ENCODE measurements at places on chromosomes 3 and 15. TPM values are rescaled to one million over a fixed set of nuclear protein-coding genes. Genes with fewer than 3 reads are reported as not detected.

The EPHA6 gene
- total RNA-seq, result 6.0 TPM

DNA sequence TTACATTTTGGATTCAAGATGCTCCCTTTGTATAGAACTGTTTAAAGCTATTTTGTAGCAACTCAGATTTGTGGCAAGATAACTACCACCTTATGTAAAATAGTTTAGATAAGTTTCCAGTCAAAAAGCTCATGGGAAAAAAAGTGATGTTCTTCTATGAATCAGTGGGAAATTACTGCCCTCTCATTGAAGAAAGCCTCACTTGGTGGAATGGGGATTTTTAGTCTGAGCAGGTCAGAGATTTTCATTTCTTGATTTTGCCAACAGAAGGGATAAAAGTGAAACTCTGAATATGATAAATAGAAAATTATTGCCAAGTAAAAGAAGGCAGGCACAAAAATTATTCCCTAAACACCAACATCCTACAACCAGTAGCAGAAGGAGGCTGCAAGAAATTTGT is 25.8 kb upstream of the CSTA start:
- no peak for DNase-seq

GRCh38 chr15:59492389-59493377 is 54.7 kb downstream of the FAM81A start:
- no peak for DNase-seq

- no peak for DNase-seq
These were observed 18.9 kb upstream of the LRRK1 start for GRCh38 chr15:100900136-100900794.

DNA sequence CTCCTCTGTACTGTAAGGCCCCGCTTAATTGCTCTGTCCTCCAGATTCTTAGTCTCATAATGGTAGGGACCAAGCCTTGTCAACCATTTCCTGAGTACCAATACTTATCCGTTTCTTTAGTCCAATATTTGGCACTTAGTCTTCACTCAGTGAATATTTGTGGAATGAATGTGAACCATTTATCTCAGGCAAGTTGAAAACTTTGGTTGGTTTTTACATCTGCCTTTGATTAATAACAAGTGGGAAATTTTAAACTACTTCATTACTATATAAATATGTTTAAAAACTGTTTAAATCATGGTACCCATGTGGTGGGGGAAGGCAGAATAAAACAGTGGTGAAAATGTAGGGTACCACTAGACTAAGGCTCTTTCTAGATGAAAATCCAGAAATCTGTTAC is 15.2 kb downstream of the CA12 start:
- DNase-seq, result no peak

GRCh38 chr15:58537033-58537432 is 105.2 kb downstream of the LIPC start:
- no peak for DNase-seq

DNA sequence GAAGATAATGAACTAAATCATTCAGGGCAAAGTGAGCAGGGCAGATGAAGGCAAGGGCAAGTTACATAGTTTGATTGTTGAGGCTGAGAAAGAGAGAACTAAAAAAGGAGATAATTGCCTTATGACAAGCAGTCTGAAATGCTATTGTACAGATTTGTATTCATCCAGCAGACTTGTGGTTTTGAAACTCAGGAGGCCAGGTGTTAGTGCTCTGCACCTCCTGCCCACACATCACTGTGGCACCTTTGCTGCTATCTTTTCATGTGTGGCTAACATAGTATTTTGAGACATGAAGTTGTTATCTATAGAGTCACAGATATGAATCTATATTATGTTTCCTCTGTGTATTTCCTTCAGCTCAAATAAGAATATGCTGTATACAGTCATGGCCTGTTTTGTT is 24.3 kb upstream of the SUCLG2 start:
- DNase-seq, result no peak

DNA sequence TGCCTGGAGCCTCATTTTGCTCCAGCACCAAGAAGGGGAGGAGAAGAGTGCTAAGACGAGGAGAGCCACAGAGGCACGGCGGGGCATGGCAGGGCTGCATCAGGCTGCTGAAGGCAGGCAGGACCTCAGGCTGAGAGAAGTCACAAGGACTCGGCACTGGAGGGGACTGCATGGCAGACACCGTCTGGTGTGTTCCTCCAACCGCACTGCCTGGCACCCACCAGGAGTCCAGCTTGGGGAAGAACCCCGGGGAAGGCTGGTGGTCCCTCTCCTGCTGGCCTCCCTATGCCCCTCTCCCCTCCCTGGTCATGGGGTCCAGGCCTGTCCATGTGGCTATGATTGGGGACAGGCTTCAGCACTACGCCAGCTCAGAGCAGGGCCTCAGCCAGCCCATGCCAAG is 153.2 kb upstream of the MEF2A start:
- DNase-seq, result peak; percentile 55

DNA sequence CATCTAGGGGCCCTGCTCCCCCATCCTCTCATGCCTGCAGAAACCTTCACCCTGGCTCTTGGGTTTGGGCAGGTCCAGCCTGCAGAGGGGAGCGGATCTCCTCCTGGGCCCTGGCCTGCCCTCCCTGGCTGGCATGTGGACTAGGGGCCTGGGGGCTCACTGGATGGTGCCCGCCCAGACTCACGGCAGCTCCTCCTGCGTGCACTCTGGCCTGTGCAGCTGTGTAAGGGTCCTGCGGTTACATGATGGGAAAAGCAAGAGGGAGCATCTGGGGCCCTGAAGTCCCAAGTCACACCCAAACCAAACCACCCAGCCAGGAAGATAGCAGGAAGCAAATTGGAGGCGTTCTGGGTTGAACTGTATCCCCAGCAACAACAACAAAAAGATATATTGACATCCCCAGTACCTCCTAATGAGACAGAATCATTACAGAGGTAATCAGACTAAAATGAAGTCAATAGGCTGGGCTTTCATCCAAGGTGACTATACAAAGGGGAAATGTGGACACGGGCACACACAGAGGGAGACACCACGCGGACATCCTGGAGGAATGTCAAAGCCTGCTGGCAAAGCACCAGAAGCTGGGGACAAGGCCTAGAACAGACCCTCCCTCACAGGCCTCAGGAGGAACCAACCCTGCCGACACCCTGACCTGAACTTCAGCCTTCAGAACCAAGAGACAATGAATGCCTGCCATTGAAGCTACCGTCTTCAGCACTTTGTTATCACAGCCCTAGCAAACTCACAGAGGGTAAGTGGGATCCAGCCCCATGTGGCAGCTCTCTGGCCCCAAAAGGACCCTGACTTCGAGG is 10.4 kb upstream of the CLK3 start:
- DNase-seq, result no peak

DNA sequence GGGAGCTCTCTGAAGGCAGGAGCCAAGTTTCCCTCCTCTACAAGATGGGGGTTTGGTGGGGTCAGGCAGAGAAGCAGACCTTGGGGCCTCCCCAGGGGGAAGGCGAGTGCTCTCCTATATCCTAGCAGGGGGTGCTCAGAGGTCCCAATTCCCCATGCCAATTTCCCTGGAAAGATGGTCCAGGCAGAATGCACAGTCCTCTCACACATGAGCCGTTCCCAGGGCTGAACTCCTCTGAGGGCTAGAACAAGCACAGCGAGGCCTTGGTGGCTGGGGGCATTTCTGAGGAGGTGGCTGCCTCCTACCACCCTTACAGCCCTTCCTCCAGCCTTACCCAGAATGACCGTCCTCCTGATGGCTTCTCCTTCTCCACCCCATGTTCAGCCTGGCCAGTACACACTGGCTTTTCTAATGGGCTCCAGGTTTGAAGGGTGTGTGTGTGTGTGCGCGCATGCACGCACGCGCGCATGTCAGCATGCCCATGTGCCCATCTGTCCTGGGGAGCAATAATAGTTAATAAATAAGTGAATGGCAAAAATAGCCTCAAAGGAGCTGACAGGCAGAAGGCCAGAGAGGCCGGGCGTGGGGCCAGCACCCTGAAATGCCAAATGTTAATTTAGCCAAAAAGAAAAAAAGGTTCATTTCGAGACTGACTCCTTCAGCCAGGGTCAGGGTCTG is 24.4 kb downstream of the ADCY5 start:
- no peak for DNase-seq

DNA sequence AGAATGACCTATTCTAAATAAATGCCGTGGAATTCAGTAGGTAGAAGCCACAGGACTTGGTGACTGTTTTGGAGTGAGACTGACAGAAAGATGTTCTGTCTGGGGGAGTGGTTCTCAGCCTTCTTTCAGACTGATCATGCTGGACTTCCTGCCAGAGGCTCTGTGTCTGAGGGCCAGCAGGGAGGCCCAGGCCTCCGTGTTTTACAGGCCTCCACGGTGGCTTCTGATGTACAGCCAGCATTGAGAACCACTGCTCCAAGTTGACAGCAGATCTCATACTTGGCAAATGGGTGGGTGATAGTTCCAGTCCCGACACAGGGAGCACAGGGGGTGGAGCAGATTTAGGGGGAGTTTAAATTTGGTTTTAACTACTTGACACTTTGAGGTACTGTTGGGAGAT is 6.7 kb upstream of the PIGZ start:
- DNase-seq, result no peak

DNA sequence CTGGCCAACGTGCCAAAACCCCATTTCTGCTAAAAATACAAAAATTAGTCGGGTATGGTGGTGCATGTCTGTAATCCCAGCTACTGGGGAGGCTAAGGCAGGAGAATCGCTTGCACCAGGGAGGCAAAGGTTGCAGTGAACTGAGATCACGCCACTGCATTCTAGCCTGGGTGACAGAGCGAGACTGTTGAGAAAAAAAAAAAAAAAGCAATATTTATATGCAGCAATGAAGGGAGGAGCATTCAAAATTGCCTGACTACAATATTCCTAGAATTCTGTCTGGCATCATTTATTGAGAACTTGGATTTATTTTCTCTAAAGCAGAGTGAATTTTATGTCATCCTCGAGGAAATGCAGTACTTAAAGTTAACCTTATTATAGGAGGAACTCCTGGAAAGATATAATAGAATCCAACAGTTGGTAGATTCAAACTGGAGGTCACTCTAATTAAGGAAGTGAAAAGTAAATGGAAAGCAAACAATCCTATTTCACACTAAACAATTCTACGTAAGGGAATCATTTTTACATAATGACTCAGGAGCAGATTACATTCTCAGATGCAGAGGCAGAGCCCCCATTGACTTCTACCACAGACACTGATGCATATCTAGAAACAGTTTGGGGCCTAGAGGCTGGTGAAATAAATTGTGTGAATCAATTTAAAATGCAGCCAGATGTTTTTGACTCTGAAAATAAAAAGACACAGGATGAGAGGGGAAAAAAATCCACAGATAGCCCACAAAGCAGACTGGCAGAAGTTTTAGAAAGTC is 82.1 kb upstream of the FHIT start:
- no peak for DNase-seq

DNA sequence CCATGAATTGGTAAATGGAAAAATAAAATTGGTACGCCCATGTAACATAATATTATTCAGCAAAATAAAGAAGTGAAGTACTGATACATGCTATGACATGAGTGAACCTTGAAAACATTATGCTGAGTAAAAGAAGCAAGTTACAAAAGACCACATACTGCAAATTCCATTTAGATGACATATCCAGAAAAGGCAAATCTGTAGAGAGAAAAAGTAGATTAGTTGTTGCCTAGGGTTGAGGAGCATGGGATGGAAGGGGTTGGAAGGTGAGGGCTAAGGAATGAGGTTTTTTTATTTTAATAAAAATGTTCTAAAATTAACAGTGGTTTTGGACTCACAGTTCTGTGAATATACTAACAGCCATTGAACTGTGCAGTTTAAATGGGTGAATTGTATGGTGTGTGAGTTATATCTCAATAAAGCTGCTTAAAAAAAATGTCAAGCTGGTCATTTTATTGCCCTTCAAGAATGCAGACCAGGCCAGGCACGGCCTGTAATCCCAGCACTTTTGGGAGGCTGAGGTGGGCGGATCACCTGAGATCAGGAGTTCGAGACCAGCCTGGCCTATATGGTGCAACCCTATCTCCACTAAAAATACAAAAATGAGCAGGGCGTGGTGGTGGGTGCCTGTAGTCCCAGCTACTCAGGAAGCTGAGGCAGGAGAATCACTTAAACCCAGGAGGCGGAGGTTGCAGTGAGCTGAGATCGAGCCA is 8.1 kb upstream of the DLG1 start:
- DNase-seq, result no peak

GRCh38 chr15:92877000-92877399 is 23.1 kb upstream of the CHD2 start:
- DNase-seq, result no peak

GRCh38 chr3:5187920-5188418 is 462 bp downstream of the EDEM1 start:
- no peak for DNase-seq

DNA sequence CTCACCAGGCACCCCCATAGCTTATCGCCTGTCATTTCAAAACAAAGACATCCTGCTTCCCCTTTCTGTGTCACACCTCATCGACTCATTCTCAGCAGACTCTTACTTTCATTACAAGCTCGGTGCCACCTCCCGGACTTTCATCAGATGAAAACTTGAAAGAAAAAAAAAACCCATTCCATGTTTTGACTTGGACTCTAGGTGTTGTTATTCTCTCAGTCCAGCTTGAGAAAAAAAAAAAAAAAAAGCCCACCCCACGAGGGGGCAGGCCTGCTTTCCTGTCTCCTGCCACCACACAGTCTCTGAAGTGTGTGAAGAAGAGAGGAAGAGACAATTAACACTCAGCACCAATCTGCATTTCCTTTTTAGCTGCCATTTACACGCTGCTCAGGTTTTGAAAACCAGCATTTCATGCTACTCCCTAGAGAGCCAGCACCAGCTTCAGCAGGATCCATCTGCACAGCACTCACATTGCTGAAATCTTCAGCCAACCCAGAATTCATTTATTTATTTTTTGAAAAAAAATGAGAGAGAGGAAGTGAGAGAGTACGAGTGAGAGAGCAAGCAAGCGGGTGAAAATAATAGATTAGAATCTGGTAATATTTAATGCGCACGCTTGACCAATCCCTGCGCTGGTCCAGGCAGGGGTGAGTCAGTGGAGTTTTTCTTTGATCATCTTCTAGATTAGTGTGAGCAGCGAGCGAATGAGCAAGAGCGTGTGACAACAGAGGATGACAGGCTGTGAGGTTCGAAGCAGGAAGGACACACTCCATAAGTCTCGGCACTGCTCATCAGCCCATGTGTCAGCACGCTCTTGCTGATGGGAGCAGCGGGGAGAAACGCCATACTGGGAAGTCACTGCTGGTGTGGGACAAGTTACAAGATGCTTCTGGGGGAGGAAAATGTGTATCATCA is 23.5 kb downstream of the ZNF80 start:
- DNase-seq, result no peak

- DNase-seq, result no peak
These were observed 43.5 kb downstream of the IDH2 start for GRCh38 chr15:90058775-90059174.

- DNase-seq, result no peak
These were observed 143.4 kb downstream of the ANXA2 start for GRCh38 chr15:60254416-60254815.

The NEIL1 gene
- total RNA-seq, result 14.1 TPM

The HMCES gene
- total RNA-seq, result 39.3 TPM

DNA sequence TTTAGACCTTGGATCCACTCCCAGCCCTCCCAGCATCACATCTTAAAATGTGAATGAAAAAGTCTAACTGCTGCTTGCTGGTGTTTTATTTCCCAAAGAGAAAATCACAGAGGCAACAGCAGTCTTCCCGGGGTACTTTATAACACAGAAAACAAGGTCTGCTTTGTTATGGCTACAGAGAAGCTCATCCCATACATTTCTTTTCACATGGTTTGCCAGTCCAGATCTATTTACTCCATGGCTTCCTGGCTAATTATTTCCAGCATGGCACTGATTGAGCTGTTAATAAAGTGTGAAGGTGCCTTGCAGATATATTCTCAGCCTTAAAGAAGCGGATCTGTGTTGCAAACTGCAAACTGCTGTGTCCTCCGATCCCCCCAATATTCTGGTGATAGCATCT is 466.1 kb upstream of the CFAP20DC start:
- no peak for DNase-seq

The ZBED2 gene
- total RNA-seq, result not detected

The RSL24D1 gene
- 80.2 TPM for total RNA-seq

The STAB1 gene
- total RNA-seq, result 116 TPM
